ENCODE measurements at places on chromosomes 3 and 15.

DNA sequence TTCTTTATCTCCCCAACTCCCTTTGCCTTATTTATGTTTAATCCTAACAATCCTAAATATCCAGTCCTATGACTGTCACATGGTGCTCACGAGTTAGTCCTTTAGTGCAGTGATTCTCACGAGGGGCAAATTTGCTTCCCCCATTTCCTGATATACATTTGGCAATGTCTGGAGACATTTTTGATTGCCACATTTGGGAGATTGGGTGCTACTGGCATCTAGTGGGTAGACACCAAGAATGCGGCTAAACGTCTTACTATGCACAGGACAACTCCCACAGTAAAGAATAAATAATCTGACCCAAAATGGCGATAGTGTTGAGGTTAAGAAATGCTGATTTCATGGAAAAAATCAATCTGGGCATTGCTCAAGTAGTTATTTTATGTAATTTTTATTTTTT lies 466.5 kb downstream of the ROBO2 start:
- no peak for DNase-seq

- peak; percentile 22 for DNase-seq
Measured at GRCh38 chr3:52054661-52055511, 1.5 kb downstream of the DUSP7 start.

GRCh38 chr3:124986192-124987143 lies 51.9 kb upstream of the MUC13 start:
- no peak for DNase-seq

GRCh38 chr15:74978503-74978902 lies 16.9 kb upstream of the SCAMP5 start:
- DNase-seq, result no peak

DNA sequence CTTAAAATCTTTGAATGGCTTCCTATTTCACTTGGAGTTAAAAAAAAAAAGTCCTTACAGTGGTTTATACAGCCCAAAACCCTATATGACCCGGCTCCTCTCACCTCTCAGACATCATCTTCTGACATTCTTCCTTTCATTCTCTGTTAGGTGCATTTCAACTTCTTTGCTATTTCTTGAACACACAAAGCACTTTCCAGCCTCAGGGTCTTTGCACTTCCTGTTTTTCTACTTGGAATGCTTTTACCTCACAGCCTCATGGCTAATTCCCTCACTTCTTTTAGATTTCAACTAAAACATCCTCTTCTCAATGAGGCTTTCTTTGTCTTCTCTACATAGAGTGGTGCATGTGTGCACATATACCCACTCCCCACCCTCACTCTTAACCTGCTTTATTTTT lies 91.0 kb upstream of the MB21D2 start:
- DNase-seq, result no peak

GRCh38 chr15:33411596-33412540 lies 101.1 kb downstream of the RYR3 start:
- DNase-seq, result no peak

- DNase-seq, result no peak
Measured at GRCh38 chr15:60933900-60934885, 294.9 kb downstream of the RORA start.

GRCh38 chr15:59941612-59942011 lies 62.5 kb upstream of the FOXB1 start:
- DNase-seq, result no peak

DNA sequence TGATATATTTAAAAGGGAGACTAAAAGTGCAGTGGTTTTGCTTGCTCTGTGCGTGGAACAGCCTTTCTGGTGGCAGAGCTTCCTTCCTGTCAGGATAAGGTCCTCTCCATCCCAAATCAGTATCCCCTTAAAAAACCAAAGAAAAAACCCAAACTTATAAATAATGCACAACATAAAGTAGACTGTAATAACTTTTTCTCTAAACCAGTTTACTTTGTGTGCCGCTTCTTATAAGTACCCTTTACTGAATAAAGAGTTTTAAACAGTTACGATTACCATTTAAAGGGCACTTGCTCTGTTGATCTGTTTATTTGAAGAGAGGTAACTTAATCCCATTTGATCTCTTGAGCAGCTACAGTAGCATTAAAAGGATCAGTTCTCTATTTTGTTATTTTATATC lies 2.5 kb downstream of the PIK3CA start:
- no peak for DNase-seq

DNA sequence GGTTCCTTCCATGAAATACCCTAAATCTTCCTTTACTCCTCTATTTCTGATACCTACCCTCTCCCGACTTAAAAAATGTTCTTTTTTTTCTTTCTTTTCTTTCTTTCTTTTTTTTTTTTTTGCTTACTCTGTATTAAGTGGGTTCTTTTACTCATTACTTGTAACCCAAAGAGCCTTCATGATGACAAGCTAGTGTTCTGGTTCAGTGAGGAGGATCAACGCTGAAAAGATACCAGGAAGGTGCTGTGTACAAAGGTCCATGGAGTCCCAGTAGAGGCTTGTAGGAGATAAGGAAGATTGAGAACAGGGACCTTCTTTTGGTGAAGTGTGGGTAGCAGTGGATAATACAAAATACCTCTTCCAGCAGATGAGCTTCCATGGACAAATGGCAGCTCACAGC lies 63.8 kb upstream of the SLC2A2 start:
- DNase-seq, result no peak

GRCh38 chr3:172913911-172914655 lies 163.6 kb downstream of the ECT2 start:
- no peak for DNase-seq

DNA sequence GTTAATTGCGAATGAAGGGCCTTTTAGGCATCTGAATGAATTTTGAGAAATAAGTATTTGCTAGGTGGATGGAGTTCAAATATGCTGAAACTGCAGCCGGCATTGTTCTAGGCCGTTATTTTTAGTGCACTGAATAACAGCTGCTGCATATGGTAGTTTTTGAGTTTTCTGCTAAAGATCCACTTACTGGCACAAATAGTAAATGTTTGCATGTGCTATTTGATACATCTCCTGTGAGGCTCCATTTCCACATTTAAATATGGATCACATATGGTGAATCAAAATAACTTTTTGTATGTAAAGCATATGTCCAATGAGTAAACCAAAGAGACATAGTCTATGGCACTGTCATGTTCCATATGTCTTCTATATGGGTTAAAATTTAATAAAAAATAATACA lies 56.7 kb upstream of the CNTN4 start:
- DNase-seq, result no peak

DNA sequence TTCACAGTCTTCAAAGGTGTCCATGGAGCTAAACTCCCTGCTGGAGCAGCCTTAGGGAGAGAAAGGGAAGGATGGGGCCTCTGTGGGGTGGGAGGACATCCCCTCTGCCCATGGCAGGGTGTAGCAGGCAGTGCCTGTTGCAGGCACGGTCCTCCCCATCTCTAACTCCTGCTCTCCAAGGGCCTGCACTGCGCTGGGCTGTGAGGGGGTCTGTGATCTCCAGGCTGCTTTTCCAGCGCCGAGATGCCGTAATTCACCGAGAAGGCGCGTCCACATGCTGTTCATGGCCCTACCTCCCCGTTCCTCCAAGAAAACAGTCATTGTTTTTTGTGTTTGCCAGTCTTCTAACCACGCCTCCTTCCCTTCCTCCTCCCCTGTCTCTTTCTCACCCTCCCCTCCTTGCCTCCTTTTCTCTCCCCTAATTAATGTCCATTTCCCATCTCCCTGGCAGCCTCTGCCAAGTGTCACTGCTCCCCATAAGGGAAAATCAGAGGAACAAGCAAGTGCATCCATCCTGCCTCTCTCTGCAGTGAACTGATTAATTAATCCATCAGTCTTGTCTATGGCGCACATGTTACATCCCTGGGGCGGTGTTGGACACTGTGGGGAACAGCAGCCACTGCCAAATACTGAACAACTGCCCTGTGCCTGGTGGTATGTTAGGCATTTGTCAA lies 17.7 kb upstream of the LAMP3 start:
- DNase-seq, result no peak

- no peak for DNase-seq
Measured at GRCh38 chr3:17050506-17050905, 165.8 kb downstream of the PLCL2 start.

- no peak for DNase-seq
Measured at GRCh38 chr3:162398554-162398953, 901.9 kb downstream of the OTOL1 start.

GRCh38 chr3:136184703-136185102 lies 11.4 kb downstream of the MSL2 start:
- DNase-seq, result no peak

DNA sequence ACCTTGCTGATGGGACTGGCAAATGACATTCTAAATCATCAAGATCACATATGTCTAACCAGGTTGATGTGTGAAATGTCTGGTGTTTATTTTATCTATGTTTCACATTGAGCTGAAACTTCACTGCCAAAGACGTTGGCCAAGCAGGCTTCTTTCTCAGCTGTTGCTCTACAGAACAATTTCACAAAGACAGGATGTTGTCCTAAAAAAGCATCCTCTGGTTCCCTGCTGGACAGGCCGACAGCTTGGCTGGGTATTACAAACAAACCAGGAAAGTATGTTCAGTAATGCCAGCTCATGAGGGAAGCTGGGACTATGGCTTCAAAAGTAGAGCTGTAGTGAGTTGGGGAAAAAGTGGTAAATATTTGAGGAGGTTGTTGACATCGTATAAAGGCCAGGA lies 179.4 kb downstream of the FAM43A start:
- DNase-seq, result no peak

DNA sequence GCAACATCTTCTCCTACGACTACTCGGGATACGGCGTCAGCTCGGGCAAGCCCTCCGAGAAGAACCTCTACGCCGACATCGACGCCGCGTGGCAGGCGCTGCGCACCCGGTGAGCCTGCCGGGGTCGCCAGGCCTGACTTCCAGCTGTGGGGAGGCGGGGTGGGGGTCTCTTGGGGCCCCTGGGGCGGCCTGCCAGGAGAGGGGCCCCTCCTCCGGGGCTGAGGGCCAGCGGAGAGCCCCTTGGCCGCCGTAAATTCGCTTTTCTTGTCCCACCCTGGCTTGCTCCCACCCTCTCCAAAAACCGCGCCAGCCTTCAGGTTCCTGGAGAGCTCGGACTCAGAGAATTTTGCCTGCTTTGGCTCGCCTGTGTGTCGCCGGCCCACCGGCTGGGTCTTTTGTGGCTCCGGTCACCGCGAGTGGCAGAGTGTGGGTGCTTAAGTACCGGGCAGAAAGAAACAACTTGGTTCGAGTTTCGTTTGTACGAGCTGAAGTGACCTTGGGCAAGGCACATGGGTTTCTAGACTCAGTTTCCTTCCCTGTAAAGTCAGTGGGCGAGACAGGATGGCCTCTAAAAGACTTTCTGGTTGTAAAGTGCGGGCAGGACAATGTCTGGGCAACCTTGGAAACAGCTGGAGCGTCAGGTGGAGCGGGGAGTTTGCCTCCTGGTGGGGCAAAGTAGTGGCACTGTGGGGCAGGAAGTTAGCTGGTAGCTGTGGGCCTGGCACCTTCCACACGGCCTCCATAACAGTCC lies 976 bp downstream of the ABHD17C start:
- peak; percentile 29 for DNase-seq

GRCh38 chr15:81751816-81752545 lies 293.8 kb downstream of the MEX3B start:
- no peak for DNase-seq

- DNase-seq, result peak; percentile 66
Measured at GRCh38 chr15:75455982-75456531, 4.6 kb upstream of the SIN3A start.

GRCh38 chr3:99094606-99095005 lies 193.1 kb upstream of the DCBLD2 start:
- no peak for DNase-seq

GRCh38 chr3:17946619-17947018 lies 204.2 kb upstream of the TBC1D5 start:
- DNase-seq, result no peak

DNA sequence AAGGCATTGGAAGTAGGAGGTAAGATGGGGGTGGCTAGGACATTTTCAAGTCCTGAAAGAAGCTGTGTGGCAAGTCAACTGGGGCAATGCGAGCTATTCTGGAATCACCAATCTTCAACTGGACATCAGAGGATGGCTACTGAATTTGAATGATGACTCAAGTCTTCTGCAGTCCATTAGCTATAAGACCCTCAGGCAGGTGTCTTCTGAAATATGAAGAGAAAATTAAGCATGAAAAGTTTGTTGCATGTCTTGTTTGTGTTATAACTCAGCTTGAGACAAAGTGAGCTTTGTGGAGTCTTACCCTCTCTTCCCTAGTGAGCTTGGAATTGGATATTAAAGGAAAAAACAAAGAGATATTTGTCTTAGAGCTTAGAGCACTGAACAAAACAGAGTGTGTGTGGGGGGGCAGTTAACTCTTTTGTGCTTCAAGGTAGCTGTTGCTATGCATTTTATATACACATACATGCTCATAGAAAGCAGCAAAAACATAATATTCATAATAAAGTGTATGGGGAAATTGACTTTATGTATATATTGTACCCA lies 979.1 kb downstream of the MCTP2 start:
- no peak for DNase-seq

GRCh38 chr3:4613366-4613765 lies 120.2 kb downstream of the ITPR1 start:
- no peak for DNase-seq

DNA sequence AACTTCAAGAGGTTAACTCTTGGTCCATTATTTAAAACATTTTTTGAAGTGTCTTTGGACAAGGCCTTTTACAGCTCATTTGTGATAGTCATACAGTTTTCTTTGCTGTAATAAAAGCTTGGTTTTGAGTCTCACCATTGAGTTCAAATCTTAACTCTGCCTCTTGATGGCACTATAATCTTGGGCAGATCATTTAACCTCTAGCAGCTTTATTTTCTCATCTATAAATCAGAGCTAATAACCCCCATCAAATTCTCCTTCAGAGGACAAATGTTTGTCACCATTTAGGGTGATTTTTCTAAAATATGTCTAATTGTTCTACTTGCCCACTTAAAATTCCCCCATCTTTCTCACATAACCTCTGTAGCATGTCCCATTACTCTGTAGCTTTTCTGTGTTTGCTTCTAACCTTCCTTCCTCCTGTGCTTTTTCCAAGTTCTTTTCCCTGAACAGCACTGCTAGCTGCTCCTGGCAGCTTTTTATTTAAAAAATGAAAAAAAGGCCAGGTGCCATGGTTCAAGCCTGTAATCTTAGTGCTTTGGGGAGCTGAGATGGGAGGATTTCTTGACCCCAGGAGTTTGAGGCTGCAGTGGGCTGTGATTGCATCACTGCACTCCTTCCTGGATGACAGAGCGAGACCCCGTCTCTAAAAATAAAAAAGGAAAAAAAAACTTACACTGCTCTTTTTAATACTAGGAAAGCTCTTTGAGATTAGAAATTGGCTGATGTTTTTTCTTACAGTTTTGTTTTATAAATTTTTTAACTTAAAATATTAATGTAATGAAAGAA lies 28.5 kb downstream of the UBE2E1 start:
- no peak for DNase-seq
